ENCODE measurements at places on chromosomes 2 and 18.

DNA sequence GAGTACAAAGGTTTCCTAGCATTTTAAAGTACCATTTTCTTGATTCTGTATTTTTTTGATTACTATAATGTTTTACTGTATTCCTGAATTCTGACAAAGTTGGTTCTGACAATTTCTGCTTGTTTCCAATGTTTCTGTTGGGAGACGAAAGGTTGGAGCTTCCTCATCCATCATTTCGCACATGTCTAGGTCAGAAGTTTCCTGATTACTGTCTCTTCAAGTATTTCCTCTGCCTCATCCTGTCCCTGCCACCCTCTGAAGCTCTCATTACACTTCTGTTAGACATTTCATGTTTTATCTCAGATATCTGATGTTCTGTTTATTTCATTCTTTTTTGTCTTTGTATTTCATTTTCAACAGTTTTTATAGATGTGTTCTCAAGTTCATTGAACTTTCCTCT, 895.8 kb downstream of the TSN start:
- no peak for DNase-seq

DNA sequence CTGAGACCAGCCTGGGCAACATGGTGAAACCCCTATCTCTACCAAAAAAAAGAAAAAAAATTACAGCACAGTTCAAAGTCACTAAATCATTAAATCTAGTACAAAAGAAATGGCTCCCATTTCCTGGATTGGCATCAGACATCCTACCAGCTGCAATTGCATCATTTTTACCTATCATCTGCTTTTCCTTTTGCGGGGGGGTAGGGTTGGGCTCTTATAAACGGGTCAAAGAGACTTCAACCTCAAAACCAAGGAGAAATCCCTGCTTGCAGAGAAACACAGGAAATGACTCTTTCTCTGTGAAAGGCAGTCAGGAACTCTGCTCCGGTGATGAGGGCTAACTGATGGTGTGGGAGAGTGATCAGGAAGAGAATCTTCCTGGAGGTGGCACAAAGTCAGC, 45.3 kb upstream of the RFX8 start:
- no peak for DNase-seq

DNA sequence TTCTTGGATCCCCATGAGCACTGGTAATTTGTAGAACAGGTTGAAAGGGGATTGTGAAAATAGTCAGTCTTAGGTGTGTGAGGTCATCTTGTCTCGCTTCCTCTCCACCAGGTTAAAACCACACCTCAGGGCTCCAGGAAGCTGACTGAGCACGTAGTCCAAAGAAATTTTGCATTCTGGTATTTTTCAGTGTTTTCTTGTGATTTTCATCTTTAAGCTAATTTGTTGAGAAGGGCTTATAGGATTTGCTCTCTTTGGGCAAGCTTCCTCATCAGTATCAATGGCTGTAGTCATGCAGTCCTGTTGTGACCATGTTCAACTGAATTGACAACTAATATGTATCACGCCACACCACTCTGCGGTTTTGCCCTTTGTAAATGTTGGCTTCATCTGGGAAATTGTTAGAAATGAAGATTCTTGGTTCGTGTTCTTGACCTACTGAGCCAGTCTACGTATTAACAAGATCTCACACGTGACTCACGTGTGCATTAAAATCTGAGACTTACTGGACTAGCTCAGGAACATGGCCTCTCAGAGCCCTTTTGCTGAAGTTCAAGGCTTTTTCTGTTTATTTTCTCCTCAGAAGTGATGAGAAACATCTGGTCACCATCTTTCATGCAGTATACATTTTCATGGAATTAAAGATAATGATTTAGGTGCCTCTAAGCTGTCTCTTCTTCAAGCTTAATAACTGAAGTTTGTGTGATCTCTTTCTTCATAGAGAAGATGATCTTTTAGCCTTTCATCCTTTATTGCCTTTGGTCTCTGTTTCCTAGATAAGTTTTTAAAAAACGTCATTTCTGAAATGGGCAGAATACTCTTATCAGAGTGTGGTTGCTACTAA, 32.8 kb downstream of the FMNL2 start:
- DNase-seq = no peak

DNA sequence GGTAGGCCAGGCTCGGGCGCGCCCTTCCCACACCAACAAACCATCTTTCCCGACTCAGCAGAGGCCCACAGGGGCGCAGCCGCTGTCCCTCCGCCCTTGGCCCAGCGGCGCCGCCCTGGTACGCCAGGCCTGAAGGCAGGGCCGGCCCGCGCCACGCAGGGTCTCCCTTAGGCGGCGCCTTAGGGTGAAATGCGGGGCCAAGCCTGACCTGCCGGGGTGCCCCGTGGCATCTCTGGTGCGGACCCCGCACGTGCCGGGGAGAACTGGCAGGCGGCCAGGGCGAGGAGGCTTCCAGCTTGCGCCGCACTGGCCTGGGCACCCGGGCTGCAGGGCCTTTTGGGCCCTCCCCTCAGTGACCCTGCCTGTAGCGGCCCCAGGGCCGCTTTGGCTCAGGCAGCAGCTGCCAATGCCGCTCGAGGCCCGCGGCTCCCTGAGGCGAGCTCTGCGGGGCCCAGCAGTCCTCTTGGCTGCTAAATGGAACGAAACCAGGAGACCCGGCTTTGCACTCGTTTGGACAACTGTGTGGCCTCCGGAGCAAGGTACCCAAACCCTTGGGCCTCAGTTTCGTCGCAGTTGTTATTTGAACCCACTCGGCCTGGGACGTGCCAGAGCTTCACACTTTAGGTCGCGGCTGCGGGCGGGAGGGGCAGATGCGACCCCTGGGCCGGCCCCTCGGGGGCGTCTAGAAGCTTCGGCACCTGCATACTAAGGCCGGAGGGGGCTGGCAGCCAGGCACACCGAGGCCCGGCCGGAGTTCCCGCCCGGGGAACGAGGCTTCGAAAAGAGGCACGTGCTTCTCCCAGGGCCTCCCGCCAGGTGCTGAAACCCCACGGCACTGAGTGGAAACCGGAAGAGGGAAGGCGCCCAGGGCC, 8.5 kb downstream of the OTX1 start:
- DNase-seq = no peak

GRCh38 chr2:188068093-188068492, 223.6 kb upstream of the GULP1 start:
- DNase-seq = no peak

- no peak for DNase-seq
Observed at GRCh38 chr2:196406-196805, 67.4 kb downstream of the SH3YL1 start.

- DNase-seq = no peak
Observed at GRCh38 chr2:54561010-54561409, 104.9 kb downstream of the SPTBN1 start.

- DNase-seq = no peak
Observed at GRCh38 chr2:133266041-133266925, 302.0 kb downstream of the NCKAP5 start.

DNA sequence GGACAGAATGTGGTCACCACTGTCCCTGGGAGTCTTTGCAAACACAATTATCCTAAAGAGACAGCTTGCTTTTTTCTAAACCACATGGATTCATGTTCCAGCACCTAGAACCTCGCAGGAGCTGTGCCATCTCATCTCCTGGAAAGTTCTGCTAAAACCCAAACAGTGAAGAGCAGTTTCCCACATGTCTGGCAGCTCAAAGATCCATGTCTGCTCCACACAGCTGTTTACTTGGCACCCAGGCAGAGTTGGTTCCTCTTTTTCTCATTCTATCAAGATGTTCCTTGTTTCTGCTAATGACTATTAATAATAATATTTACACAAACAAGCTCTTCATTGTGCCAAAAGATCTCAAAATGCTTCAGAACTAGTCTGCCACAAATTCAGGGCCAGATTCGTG, 30.1 kb upstream of the PID1 start:
- DNase-seq = no peak

DNA sequence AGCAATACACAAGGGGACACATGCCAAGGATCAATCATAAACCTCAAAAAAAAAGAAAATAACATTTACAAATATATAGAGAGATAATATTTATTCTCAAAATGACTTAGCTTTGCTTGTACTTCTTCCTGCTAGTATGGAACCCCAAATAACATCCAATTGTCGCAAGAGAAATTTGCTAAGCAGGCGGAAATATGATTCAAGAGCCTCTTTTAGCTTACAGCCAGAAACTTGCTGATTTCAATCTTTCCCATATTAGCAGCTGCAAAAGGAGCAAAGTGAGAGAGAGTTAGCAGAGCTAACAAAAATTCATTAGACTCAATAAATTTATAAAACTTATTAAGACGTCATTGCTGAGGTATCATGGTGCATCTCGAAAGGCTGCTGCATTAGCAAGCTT, 294.9 kb downstream of the FSIP2 start:
- DNase-seq = no peak

DNA sequence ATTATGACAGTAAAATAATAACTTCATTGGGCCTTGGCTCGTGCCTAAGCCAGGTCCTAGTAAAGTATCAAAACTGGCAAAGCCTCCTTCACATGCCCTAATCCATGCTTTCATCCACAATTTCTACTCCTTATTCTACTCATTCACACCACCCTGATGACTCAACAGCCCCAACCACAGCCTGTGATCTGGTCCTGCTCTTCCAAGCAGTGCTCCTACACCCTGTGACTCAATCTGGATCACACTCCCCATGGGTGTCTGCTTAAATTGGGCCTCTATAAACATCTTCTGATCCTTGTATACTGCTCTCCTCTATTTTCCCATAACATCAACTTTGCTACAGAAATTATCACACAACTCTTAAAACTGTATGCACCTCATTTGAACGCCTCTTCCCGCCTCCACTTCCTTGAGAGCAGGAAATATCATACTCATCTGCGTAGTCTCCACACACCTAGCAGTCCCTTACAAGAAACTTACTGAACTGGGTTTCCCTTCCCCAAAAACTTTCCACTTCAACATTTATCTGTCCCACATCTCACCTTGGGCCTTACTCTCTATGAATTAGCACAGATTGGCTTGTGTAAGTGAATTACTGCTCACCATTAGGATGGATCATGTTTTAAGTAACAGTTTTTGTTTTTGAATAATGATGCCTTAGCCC, 15.9 kb downstream of the GTF3C3 start:
- no peak for DNase-seq

- DNase-seq = no peak
Observed at GRCh38 chr2:151491496-151491895, 81.8 kb downstream of the RIF1 start.

GRCh38 chr18:2508155-2508554, 63.1 kb downstream of the METTL4 start:
- DNase-seq = no peak

DNA sequence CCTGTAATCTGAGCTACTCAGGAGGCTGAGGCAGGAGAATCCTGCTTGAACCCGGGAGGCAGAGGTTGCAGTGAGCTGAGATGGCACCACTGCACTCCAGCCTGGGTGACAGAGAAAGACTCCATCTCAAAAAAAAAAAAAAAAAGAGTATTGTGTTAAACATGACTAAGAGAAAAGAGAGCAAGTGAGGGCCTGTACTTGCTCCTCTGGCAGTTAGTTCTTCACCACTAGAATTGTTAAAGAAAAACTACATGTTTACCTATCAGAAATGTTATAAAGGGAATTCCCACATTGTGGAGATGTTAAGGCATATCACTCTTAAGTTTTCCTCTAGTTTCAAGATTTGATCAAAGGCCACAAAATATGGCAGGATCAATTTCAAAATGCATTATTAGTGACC, 75.4 kb upstream of the LRATD1 start:
- no peak for DNase-seq

DNA sequence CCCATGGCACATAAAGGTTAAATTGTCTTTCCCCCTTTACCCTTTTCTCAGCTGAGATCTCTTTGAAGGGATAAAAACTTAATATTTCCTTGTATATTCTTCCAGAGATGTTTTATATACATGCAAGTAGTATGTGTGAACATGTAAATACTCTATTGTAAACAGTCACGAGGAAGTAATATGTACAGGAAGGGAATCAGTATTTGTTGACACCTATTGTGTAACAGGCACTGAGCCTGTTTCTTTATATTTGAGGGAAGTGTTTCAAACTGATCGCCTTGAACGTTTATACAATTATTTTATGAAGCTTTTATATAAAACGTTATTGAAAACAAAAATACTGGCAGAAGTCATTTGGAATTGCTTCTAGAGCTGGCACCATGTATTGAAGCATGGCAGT, 13.2 kb downstream of the RALBP1 start:
- no peak for DNase-seq

DNA sequence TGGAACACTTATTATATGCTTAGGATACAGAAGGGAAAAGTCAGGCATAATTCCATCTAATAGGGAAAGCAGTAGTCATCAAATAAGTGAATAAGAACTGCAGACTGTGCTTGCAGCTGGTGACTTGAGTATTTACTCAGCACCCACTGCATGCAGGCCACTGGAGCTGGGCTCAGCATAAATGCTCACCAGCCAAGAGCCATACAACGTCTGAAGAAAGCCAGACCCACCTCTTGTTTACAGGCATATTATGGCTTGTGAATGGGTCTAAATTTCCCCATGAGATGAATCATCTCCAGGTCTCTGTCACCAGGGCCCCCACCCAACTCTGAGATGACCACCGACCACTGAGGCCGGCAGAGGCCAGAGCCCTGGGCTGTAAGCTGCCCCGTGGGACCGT, 123.8 kb upstream of the PKDCC start:
- no peak for DNase-seq

DNA sequence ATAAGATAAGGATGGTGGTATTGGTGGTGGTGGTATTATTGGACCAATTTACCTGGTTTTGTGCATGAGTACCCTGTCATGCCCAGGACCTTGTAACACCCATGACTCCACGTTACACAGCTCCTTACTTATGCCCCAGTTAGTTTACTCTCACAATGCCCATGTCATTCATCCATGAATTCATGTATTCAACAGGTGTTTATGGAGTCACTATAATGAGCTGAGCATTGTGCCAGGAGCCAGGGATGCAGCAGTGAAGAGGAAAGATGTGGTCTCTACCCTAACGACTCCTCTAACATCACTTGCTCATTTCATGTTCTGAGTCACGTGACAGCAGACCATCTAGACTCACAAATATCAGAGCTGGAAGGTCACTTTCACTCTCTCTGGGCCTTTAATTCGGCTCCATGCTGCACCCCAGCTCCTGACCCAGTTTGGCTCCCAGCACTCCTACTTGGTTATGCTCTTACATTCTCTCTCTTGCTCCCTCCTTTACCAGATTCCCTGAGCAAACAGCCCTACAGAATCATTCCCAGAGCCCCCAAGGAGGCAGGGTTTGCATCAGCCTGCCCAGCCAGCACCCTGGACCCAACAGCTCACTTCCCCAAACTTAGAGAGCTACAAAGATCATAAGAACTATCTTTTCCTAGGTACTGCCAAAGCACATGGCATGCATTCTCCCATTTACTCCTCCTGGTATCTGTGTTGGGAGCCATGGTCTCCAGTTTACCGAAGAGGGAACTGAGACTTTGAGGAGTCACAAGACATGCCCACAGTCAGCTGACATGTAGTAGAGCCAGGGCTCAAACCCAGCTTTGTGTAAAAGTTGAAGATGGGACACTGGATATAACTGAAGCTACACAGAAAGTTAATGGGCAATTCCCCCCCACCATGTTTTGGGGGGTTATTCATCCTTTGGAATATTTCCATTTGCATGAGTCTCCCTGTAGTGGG, 449.9 kb downstream of the LRATD1 start:
- DNase-seq = no peak

Data from CD4-positive, alpha-beta T cell treated with Interferon gamma for 1 hour (primary cell).